Posterior vena cava (tissue), 2 donors: ENCODE measurements at places on chromosomes 2 and 18. TPM values are rescaled to one million over a fixed set of nuclear protein-coding genes. Genes with fewer than 3 reads are reported as not detected.

- DNase-seq: no peak
Measured at GRCh38 chr2:143684551-143685320, 555.5 kb downstream of the ARHGAP15 start.

- no peak for DNase-seq
Measured at GRCh38 chr2:36408198-36408703, 52.7 kb downstream of the CRIM1 start.

DNA sequence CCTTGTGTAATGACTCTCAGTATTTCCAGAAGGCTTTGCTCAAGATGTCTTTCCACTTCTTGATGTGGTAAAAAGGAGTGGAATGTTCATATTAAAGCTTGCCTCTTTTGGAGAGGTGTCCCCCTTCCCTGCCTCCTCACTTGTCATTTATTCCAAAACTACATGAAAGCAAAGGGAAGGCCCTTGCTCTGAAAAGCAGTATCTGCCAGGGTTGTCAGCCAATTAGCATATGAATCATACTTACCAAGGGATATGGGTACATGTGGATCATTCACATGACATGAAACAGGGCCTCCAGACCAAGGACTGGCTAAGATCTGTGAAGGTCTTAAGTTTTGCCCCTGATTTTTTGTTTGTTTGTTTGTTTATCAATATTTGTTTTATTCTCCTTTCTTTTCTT lies 31.3 kb downstream of the ANXA4 start:
- DNase-seq: no peak

GRCh38 chr2:134207589-134208209 lies 46.2 kb upstream of the MGAT5 start:
- no peak for DNase-seq

DNA sequence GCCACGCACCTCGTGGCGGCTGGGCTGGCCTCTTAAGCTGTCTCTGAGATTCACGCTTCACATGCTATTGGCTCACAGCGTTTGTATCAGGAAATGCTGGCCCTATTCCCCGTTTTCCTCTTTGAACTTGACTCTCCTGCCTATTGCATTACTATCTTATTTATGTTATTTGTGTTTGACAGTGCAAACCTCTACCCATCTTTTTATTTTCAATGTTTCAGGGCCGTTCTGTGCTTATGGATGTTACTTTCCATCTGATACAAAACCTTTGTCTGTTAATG lies 149.9 kb upstream of the TWIST2 start:
- DNase-seq: no peak

DNA sequence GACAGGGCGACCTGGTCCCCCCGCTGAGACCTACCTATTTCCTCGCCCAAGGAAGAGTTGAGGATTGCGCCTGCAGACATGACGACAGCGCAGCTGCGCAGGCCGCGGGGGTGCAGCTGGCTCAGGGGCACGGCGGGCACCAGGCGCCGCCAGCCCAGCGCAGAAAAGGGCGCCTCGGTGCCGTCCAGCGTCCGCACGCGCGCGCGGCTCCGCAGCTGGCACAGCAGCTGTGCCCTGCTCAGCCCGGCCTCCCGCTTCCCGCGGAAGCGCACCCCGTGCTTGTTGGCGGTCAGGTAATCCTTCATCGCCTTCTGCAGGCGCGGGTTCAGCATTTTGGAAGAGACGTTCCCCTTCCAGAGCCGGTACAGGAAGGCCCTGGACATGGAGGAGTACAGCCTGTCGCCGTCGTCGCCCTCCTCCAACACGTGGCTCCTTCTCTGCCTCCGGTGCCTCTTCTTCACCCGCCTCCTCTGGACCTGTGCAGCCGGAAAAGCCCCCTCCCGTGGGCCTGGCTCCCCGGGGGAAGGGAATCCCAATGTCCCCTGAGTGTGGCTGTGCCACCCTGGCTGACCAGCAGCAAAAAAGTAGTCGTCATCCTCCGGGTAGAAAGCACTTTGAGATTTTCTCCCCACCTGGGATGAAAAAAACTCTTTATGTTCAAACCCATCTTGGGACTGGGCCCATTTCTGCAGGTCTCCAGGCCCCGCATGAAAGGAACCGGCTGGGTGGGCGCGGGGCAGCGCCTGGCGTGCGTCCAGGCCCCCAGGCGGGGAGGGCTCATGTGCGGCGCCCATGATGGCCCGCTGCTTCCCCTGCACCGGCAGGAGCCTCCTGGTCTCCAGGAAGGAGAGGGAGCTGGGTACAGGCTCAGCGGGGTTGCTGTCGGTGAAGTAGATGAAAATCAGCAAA lies 42.7 kb downstream of the ST6GAL2 start:
- DNase-seq: no peak

DNA sequence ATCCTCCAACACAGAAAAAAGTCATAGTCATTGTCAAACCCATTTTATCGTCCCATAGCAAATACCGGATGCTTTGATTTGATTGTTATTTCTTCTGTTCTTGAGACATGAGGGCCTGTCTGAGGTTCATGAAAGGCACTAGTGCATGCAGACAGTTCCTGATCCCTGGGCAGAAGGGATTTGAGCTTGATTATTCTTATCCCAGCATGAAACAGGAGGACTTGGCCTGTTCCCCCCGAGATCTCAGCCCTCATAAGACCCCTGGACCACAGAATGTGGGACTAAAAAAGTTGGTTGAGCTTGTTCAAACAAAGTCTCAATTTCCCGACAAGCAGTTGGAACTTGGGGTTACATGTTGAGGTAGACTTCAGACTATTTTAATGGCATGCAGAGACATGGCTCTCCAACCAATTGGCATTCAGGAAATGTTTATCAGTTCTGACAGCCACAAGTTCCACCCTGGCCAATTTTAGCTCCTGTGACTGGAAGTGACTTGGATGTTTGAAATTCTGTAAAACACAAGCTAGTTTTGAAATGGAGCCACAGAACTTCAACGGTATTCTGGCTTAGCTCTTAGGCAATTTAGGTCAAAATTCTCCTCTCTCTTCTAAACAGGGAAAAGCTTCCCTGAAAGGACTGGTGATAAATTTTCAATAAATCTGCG lies 366.9 kb upstream of the SLC14A2 start:
- no peak for DNase-seq

DNA sequence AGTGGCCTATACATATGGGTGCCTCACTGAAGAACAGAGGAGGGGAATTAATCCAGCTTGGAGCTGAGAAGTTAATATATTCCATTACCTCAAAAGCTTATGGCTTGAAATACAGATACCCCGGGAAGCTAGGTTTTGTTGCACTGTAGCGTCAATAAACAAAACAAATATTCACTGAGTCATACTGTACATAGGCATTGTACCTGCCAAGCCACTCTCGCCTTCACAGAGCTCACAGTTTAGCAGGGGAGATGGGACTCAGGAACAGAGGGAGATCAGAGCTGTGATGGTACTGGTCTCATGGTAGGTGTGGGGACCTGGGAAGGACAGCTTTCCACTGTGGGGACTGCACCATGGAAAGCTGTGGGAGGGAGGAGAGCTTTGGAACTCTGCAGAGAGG lies 111.2 kb upstream of the ST6GAL2 start:
- DNase-seq: no peak

GRCh38 chr18:36250827-36251226 lies 46.7 kb upstream of the FHOD3 start:
- DNase-seq: no peak

- DNase-seq: no peak
Measured at GRCh38 chr2:122988395-122989221, 1036.5 kb upstream of the CNTNAP5 start.

- DNase-seq: no peak
Measured at GRCh38 chr2:54471221-54471711, 15.1 kb downstream of the SPTBN1 start.

DNA sequence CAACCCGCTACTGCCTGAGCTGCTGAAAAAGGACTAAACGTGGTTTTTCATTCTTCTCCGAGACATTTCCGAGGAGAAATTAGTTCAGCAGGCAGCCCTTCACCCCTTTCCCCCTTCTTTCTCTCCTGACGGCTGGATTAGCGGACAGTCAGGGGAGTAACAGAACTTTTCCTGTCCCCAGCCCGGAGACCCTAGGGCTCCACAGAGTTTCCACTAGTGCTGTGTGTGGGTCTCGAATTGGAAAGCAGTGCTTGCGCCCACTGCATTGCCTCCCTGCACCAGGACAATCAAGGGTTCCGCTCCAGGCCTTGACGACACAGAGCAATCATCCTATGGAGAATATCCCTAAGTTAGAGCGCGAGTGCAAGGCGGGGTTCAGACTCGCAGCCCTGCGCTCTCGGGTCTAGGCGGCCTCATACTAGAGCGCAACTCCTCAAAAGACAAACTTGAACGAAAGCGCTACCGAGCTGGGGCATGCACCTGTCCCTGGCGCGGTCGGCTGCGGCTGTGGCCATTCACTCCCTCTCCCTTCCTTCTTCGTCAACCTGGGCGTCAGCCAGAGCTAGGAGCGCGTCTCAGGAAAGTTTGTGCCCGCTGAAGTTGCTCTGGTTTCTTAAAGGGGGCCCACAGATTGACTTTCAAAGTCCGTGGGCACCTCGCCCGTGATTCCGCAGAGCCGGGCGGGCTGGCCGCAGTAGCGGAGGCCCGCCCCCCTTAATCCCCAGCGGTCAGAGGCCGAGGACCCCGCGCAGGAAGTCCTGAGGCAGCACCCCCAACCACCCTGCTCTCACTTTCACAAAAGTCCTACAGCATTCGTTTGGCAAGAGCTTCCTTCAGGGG lies 801 bp downstream of the OSR1 start:
- DNase-seq: no peak

- DNase-seq: no peak
Measured at GRCh38 chr2:85534881-85535280, 4.1 kb upstream of the MAT2A start.

GRCh38 chr2:128456281-128456680 lies 137.6 kb upstream of the HS6ST1 start:
- peak; percentile 26 for DNase-seq

GRCh38 chr2:212154477-212154878 lies 384.1 kb downstream of the ERBB4 start:
- no peak for DNase-seq

The POTEI gene
- not detected for total RNA-seq

The PPIG gene
- total RNA-seq: 51.0 TPM

The TACR1 gene
- total RNA-seq: 1.1 TPM

The HRH4 gene
- total RNA-seq: not detected

The MC5R gene
- not detected for total RNA-seq

The NPPC gene
- total RNA-seq: 0.93 TPM

The SERPINB12 gene
- total RNA-seq: not detected
